ENCODE measurements at places on chromosomes 4 and X.

DNA sequence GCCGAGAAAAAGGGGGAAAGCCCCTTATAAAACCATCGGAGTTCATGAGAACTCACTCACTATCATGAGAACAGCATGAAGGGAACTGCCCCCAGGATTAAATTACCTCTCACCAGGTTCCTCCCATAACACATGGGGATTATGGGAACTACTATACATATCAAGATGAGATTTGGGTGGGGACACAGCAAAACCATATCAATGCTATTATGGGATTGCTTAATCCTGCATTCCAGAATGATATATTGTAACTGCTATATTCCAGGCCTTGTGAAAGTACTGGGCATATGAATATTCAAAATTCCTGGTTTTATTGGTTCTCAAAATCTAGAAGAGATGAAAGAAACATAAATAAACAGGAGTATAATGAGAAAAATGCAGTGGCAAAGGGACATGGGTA lies 29.3 kb downstream of the NPY1R start:
- no peaks in the 10 kb centered on the region for H3K4me1 ChIP-seq
- no peaks in the 10 kb centered on the region for H3K36me3 ChIP-seq
- DNase-seq = no peak
- no peaks in the 10 kb centered on the region for H3K27me3 ChIP-seq

DNA sequence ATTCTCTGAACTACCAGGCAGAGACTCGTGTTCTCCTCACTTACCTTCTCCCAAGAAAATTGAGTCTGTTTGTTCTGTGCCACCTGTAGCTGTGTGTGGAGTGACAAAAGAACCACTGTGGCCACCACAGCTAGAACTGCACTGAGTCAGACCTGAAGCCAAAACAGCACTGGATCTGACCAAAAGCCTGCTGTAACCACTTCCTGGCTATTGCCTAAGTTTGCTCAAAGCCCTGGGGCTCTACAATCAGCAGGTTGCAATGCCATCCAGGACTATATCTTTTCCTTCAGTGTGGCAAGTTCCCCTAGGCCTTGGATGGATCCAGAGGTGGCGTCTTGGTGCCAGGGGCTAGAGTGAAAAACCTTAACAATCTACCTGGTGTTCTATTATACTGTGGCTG lies 449.1 kb downstream of the FAM133A start:
- no peaks in the 10 kb centered on the region for H3K4me1 ChIP-seq
- H3K36me3 ChIP-seq = no peaks in the 10 kb centered on the region
- H3K4me3 ChIP-seq = no peak overlapping the region
- no peak for DNase-seq
- H3K27ac ChIP-seq = no peak overlapping the region

GRCh38 chr4:6049985-6050384 lies 31.8 kb upstream of the C4orf50 start:
- no peak overlapping the region for H3K27ac ChIP-seq
- DNase-seq = no peak
- no peak overlapping the region for H3K4me3 ChIP-seq
- H3K4me1 ChIP-seq = no peaks in the 10 kb centered on the region

DNA sequence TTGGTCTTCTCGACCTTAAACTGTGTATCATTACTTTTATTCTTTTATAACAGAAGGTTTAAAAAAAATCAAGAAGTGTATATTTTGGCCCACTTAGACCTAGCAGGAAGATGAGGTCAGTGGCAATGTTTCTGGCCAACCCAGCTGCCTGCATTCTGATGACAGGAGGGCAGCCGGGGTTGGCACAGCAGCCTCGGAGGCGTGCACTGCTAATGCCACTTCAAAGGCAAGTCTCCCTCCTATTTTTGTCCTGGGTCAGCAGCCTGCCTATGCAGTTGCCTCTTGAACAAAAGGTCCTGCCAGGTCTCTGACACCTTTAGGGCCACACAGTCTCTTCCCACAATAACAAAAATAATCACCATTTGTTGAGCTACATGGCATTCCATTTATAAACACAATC lies 89.4 kb upstream of the MYOZ2 start:
- no peaks in the 10 kb centered on the region for H3K36me3 ChIP-seq
- peaks cover 5% of the 10 kb centered on the region for H3K27me3 ChIP-seq
- H3K4me3 ChIP-seq = no peak overlapping the region
- H3K27ac ChIP-seq = no peak overlapping the region

- DNase-seq = no peak
- H3K27me3 ChIP-seq = no peaks in the 10 kb centered on the region
- H3K4me1 ChIP-seq = no peaks in the 10 kb centered on the region
- H3K4me3 ChIP-seq = no peak overlapping the region
- no peak overlapping the region for H3K27ac ChIP-seq
Measured at GRCh38 chrX:29940750-29941149, 274.6 kb upstream of the MAGEB2 start.

DNA sequence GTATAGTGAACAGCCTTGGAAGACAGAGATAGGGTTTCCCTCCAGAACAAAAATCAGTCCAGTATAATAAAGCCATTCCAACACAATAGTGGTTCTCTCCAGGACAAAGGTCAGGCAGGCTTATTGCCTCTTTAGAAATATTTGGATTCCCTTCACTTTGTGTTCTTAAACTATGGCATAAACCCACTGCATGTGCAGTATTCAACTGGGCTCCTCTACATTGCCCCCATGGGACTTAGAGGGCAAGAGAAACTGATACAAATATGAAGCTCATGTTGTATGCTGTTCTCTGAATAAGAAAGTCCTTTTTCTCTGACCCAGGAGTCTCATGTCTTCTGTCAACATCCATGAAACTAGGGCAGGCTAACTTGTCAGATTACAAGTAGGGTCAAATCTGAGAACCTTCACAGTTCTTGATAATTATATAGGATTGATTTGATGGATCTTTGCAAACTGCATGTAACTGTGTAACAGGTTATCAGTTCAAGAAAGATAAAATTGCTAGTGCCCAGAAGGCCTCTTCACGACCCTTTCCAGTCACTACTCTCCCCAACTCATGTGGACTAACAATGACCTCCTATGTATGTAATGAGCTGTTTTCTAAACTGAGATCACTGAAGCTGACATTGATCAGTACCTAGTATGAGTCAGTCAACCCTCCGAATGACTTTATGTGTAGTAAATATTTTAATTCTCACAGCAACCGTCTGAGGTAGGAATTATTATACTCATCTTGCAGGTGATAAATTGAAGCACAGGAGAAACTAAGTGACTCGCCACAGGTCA lies 31.9 kb upstream of the FAM9C start:
- H3K27me3 ChIP-seq = no peaks in the 10 kb centered on the region
- no peak for DNase-seq
- H3K4me3 ChIP-seq = no peak overlapping the region

DNA sequence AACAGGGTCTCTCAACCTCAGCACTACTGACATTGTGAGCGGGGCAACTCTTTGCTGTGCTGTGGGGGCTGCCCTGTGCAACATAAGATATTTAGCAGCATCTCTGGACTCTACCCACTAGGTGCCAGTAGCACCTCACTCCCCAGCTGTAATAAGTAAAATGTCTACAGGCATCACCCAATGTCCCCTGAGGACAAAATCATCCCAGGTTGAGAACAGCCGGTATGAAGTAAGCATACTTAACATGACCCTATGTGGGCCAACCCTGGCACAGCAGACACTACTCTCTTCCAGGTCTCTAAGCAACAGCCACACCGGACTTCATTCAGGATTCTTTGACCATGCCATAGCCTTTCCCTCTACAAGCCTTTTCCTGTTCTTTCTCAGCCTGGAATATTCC lies 10.5 kb upstream of the MGST2 start:
- peak; percentile 14 for DNase-seq
- H3K4me3 ChIP-seq = no peak overlapping the region
- H3K36me3 ChIP-seq = no peaks in the 10 kb centered on the region
- H3K27me3 ChIP-seq = peaks cover 2% of the 10 kb centered on the region

GRCh38 chrX:143437439-143437838 lies 79.8 kb downstream of the SPANXN3 start:
- no peak overlapping the region for H3K27ac ChIP-seq
- H3K36me3 ChIP-seq = no peaks in the 10 kb centered on the region
- no peak for DNase-seq
- H3K4me3 ChIP-seq = no peak overlapping the region

DNA sequence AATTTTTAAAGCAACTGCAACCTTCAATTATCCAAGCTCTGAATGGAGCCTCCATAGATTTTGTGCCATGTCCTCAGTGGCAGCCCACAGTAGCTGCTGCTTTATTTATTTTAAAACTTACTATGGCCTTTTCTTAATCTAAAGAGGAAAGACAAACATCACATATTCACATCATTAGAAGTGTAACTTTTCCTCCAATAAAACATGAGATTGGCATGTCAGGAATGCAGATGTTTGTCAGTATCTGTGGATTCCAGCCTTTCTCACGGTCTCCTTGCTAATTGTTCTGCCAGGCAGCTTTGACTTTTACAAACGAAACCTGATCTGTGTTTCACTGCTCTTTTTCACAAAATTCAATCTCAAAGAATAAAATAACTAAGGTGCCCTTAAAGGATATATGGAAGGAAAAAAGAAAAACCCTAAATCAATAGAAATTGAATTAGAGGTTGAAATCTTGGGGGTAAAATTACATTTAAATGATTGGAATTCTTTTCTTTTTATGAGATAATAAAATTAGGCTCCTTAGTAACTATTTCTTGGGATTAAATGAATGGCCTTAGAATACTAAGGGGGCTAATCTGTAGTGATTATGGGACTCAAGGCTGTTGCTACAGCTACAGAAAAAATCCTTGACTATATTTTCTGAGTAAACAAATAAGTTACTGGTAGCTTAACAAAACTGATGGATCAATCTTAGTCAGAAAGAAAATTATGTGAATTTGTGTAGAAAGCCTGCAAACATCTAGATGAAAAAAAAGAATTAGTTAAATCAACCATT lies 151.3 kb downstream of the RTL9 start:
- no peaks in the 10 kb centered on the region for H3K36me3 ChIP-seq
- no peak overlapping the region for H3K27ac ChIP-seq

GRCh38 chr4:4984186-4984585 lies 35.1 kb downstream of the CYTL1 start:
- H3K27me3 ChIP-seq = no peaks in the 10 kb centered on the region
- no peak overlapping the region for H3K27ac ChIP-seq

GRCh38 chr4:148704291-148704690 lies 262.1 kb upstream of the NR3C2 start:
- H3K27me3 ChIP-seq = no peaks in the 10 kb centered on the region
- no peaks in the 10 kb centered on the region for H3K36me3 ChIP-seq
- no peaks in the 10 kb centered on the region for H3K4me1 ChIP-seq
- H3K4me3 ChIP-seq = no peak overlapping the region
- DNase-seq = no peak
- H3K27ac ChIP-seq = no peak overlapping the region

- no peaks in the 10 kb centered on the region for H3K36me3 ChIP-seq
- H3K27me3 ChIP-seq = no peaks in the 10 kb centered on the region
- H3K4me3 ChIP-seq = no peak overlapping the region
- no peaks in the 10 kb centered on the region for H3K4me1 ChIP-seq
Measured at GRCh38 chr4:178306565-178306964, 864.3 kb upstream of the AGA start.

- H3K4me3 ChIP-seq = peak overlapping the region; percentile 61
- peaks cover 35% of the 10 kb centered on the region for H3K4me1 ChIP-seq
- H3K27ac ChIP-seq = no peak overlapping the region
- DNase-seq = peak; percentile 58
Measured at GRCh38 chr4:54093324-54094240, 6.4 kb upstream of the GSX2 start.

GRCh38 chrX:57227691-57228090 lies 58.8 kb upstream of the FAAH2 start:
- H3K4me1 ChIP-seq = no peaks in the 10 kb centered on the region
- no peak overlapping the region for H3K4me3 ChIP-seq
- DNase-seq = peak; percentile 5
- H3K36me3 ChIP-seq = peaks cover 13% of the 10 kb centered on the region
- H3K27me3 ChIP-seq = no peaks in the 10 kb centered on the region
- no peak overlapping the region for H3K27ac ChIP-seq

- no peak overlapping the region for H3K4me3 ChIP-seq
- no peak overlapping the region for H3K27ac ChIP-seq
- no peaks in the 10 kb centered on the region for H3K4me1 ChIP-seq
- no peak for DNase-seq
Measured at GRCh38 chrX:54271664-54272063, 86.2 kb downstream of the WNK3 start.

DNA sequence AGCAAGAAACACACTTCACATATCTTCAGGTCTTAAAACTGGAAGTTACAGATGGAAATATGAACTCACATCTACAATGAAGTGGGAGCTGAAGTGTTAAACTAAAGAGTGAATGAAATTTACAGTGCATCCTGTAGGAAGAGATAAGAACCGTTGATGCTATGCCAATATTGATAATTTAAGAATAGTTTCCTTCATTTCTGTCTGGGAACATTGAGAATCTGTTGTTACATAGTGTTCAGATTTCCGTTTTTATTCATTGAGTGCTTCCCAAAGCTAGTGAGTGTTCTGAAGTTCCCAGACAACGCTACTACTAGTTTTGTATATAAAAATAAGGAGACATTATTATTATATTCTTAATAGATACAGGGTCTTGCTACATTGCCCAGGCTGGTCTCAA lies 52.3 kb downstream of the UBE2K start:
- H3K27ac ChIP-seq = no peak overlapping the region
- no peaks in the 10 kb centered on the region for H3K27me3 ChIP-seq
- peaks cover 30% of the 10 kb centered on the region for H3K4me1 ChIP-seq
- peaks cover 24% of the 10 kb centered on the region for H3K36me3 ChIP-seq
- no peak overlapping the region for H3K4me3 ChIP-seq

GRCh38 chrX:132227383-132228112 lies 8.3 kb upstream of the RAP2C start:
- no peak for DNase-seq
- no peak overlapping the region for H3K4me3 ChIP-seq
- H3K4me1 ChIP-seq = peaks cover 14% of the 10 kb centered on the region
- H3K27ac ChIP-seq = no peak overlapping the region

- H3K4me3 ChIP-seq = no peak overlapping the region
- peaks cover 7% of the 10 kb centered on the region for H3K27me3 ChIP-seq
- no peak overlapping the region for H3K27ac ChIP-seq
- H3K36me3 ChIP-seq = no peaks in the 10 kb centered on the region
- no peak for DNase-seq
Measured at GRCh38 chr4:76275486-76276124, 24.1 kb downstream of the FAM47E start.
